Fibroblast of the aortic adventitia (primary cell): ENCODE measurements at places on chromosomes 1 and 21. TPM values are rescaled to one million over a fixed set of nuclear protein-coding genes. Genes with fewer than 3 reads are reported as not detected.

DNA sequence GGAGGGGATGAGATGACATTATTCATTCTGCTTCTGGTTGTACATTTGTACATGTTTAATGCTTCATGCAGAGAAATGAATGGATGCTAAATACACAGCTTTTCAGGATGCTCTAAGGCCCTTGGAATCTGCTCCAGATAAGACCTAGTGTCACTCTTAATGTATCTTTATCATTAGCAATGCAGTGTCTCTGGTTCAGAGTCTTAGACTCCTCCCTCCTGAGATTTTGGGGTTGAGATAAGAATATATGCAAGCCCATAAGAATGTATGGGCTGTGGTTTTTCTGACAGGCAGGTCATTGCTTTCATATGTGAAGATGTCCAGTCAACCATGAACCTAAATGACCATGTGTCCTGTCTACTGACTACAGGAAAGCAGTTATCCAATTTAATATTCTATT is 415.5 kb downstream of the RPS6KC1 start:
- no peak for DNase-seq

The HSD3B1 gene
- total RNA-seq: not detected in 2 replicates

The UBL4B gene
- not detected in 2 replicates for total RNA-seq

The MSH4 gene
- 0.09 and 0.16 TPM in 2 replicates for total RNA-seq
